ENCODE measurements at places on chromosomes 13 and 19.

DNA sequence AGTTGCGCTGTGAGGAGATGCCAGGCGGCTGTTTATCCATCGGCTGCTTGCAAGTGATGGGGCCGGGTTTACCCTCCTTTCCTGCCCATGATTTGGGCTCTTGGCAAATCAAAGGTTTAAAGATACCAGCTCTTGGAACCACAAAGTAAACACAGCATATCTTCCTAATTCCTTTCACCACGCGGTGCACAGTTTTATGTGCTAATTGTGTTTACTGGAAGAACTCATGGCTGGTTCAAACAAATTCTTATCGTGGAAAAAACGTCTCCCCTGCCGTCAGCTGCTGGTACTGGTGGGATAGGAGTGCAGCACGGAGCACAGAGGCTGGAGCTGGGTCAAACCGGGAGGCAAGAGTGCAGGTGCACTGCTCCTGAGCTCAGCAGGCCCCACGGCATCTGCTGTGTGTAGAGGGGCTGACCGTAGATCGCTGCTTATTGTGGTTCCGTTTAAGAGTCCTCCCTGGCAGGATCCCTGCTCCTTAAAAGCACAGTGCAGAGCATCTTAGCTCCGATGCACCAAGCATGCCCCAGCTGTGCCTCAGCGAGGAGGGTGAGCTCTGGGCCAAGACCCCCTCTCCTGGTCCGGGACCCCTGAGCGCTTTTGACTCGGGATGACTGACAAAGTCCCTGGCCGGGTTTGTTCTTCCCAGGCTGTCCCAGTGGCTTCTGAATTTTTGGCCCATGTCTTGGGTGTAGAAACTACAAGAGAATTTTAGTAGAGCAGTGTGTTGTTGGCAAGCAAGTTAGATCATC lies 51.3 kb upstream of the GAS6 start:
- no peak for DNase-seq

- no peak for DNase-seq
Measured at GRCh38 chr13:44763615-44764301, 187.6 kb upstream of the TSC22D1 start.

DNA sequence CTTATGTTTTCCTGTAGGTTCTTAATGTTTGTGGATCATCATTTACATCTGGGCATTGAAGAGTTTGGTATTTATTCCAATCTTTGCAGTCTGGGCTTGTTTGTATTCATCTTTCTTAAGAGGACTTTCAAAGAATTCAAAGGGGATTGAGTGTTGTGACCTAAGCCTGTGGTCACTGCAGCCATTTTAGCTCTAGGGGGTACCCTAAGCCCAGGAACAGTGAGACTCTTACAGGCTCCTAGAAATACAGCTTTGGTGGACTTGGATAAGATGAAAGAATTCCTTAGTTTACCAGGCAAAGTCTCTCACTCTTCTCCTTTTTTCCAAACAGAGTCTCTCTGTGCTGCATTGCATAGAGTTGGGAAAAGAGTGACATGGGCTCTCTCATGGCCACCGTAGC lies 2539.0 kb upstream of the PCDH20 start:
- no peak for DNase-seq

- no peak for DNase-seq
Measured at GRCh38 chr13:29379865-29380264, 215.6 kb downstream of the SLC7A1 start.

DNA sequence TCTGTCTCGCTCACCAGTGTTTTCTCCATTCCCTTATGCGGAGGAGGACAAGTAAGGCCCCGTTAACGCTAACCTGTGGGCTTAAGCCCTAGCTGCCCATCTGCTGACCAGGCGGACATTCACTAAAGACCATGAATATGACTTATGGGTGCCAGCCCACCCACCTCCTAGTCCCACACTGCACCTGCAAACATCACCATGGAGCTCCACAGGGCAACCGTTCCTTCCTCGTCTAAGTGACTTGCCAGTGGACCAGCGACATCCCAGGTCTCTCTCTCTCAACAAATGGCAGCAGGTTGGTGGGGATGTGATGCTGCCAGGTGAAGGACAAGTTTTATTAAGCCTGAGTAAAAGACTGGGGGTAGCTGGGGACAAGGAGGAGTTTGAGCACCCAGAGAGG lies 55.2 kb downstream of the CCDC70 start:
- no peak for DNase-seq

- DNase-seq, result no peak
Measured at GRCh38 chr19:1336079-1336684, 47.5 kb upstream of the NDUFS7 start.

- DNase-seq, result no peak
Measured at GRCh38 chr13:22053053-22053452, 382.2 kb downstream of the FGF9 start.

- no peak for DNase-seq
Measured at GRCh38 chr19:44753626-44753931, 5.1 kb downstream of the BCL3 start.

GRCh38 chr13:64704121-64704649 lies 2526.0 kb downstream of the PCDH9 start:
- no peak for DNase-seq

DNA sequence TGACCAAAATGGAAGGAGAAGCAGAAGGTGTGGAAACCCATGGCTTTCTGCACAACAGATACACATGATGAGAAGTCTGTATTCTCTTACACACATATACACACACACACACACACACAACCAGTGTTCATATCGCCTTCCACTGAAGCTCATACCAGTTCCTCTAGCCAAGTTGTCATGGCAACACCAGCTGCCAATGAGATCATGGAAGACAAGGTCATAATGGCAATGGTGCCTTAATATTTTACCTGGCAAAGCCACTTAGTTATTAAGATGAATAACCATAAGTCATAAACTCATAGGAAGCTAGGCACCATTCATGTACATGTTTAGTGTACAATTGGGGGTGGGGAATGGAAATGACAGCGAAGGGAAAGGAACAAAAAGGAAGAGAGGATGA lies 2.6 kb upstream of the DHRS12 start:
- no peak for DNase-seq

DNA sequence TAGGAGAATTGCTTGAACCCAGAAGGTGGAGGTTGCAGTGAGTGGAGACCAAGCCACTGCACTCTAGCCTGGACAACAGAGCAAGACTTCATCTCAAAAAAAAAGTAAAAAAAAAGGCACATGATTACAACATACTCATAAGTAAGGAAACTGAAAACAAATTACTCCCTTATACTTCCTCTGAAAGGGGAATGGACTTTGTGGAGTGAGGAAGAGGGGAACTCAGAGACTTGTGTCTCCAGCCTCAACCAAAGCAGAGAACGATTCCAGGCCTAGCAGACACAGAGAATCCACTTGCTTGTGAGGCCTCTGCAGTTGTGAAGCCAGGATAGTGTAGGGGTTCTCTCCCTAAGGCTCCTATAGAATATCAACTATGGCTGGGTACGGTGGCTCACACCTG lies 4.3 kb upstream of the LATS2 start:
- DNase-seq, result no peak

GRCh38 chr19:45195764-45196163 lies 17.2 kb downstream of the BLOC1S3 start:
- no peak for DNase-seq

GRCh38 chr13:99093997-99094396 lies 106.7 kb upstream of the UBAC2 start:
- DNase-seq, result no peak

DNA sequence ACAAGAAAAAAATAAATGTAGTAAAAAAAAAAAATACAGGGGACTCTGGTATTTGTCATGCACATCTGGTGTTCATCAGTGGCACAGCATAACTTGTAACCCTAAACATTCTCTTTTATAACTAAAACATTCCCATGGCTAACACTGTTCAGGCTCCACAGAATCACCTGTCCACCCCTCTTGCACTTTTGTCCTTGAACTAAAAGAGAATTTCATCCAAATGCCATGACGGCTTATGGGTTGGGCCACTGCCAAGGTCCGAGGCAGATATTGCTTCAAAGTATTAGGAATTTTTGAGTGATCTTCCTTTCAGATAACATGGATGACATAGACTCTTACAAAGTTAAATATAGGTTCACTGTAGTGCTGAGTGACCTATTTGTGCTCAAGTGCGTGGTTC lies 25.7 kb upstream of the SERP2 start:
- no peak for DNase-seq

DNA sequence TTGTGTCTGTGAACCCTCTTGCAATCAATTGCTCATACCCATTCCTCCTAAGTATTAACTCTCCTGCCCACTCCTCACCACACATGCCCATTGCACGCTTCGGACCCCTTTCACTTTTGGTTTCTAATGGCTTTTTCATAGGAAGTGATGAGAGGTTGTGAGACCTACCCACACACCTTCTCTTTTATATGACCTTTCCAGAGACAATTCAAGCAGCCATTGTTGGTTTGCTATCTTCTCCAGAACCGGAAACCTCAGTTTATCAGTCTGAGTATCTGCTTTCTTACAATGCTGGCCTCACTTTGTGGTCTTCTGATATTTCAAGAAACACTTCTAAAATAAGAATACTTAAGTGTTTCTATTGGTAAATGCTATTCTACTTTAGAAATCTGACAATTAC lies 1550.8 kb upstream of the SLC10A2 start:
- no peak for DNase-seq

- DNase-seq, result no peak
Measured at GRCh38 chr13:28043224-28043623, 54.7 kb upstream of the URAD start.

DNA sequence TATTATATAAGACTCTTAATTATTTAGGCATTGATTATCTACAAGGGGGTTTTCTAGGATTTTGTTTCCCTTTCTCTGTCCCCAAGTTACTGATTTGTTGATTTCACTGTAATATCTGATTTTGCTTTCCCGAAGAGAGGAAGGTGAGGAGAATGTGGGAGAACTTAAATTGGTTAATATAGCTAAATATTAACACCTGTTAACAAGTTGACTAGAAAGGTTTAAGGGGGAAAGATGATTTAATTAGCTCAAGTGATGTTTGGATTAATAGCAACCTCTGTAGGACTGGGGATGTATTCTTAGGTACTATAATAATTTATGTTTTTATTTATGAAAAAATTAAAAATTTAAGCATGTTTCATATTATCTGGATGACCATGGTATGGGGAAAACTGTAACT lies 35.1 kb downstream of the SPATA13 start:
- DNase-seq, result no peak

DNA sequence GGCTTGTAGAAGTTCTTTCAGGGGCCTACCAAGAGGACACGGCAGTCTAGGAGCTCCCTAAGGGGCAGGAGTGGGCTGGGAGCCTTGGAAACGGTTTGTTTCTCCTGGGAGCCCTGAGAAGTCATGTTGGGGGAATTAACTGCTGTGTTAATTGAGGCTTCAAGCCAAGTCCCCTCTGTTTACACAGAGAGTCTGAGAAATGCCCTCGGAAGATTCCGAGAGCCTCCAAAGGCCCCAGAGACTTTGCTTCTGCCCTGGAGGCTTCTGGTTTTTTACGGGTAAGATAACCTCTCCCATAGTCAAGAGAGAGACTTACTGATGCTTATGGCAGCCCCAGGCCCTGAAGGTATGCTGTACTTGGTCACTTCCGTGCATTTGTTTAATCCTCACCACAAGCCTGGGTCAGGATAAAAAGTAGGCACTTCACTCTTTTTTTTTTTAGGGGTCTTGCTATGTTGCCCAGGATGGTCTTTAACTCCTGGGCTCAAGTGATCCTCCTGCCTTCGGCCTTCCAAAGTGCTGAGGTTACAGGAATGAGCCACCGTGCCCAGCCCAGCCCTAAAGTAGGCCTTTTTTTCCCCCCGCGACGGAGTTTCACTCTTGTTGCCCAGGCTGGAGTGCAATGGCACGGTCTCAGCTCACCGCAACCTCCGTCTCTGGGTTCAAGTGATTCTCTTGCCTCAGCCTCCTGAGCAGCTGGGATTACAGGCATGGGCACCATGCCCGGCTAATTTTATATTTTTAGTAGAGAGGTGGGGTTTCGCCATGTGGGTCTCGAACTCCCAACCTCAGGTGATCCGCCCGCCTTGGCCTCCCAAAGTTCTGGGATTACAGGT lies 15.2 kb downstream of the IER2 start:
- peak; percentile 30 for DNase-seq

DNA sequence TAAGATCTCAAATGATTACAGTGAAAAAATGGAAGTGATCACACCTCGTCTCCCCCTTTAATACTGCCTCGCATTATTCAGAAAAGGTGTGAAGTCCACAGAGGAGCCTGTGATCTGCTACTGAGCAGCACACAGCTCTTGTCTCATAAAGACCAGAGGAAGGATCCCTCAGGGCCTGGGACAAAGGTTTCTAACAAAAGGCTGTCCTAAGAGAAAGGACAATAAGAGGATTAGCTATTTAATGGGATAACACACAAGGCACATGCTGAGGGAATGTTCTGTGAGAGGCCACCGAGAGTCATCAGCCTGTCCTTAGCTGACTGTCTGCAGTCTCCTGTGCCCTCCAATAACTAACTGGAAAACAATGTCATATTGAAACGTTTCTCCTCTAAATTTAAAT lies 26.7 kb downstream of the EBPL start:
- DNase-seq, result no peak
